ENCODE measurements at places on chromosomes 1 and 21.

DNA sequence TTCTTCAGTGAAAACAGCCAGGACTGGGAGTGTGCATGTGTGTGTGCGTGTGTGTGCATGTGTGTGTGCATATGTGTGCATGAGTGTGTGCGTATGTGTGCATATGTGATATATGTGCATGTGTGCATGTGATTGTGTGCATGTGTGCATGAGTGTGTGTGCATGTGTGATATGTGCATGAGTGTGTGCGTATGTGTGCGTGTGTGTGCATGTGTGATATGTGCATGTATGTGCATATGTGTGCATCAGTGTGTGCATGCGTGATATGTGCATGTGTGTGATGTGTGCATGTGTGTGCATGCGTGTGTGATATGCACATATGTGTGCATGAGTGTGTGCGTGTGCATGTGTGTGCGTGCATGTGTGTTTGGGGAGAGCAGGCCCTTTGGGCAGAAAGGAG is 89.8 kb downstream of the ITPKB start:
- no peak for DNase-seq

DNA sequence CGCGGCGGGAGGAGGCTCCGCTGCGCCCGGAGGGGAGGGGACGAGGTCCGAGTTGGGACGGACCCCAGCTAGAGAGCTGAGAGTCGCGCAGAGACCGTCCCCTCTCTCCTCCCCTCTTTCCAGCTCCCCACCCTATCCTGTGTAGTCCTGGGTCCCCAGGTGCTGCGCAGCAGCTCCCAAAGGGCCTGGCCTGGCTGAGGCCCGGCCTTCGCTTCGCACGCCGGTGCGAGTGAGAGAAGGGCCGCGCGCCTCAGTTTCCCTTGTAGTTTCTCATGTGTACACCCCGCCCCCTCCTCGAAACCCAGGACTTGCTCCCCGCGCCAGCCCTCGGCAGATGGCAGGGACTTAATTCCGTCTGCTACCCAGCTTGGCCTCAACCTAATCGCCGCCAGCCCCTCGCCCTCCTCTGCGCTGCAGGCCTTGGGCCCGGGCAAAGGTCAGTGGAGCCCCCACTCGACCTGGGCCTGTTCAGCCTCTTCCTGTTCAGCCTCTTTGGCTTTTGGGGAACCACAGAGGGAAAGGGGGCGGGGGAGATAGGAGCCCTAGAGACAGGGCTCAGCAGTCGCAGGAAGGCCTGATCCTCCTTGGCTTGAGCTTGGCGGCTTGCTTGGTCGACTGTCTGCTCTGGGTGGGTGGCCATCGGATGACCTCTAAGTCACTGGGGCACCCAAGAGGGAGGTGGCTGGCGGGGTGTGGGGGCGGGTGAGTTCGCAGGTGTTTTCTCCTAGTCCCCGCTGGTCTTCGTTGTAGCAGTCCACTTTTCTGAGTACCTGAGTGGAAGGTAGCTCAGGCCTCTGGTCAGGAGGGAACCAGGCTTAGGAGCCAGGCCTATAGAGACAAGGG is 1.0 kb downstream of the ZNF687 start:
- DNase-seq, result peak; percentile 34

DNA sequence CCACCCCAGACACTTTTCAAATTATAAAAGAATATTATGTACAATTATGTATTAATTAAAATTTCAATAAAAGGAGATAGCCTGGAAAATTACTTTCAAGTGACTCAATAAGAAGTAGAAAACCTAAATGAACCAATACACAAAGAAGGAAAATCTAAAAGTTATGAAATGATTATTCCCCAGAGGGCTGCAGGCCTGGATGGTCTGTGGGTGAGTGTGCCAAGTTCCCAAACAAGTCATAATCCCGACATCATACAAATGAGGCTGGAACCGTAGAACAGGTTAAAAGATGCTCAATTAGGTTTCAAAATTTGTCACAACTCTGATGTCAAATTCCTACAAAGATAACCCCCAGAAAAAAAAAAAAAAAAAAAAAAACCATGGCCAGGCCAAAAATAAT is 12.7 kb downstream of the SPATC1L start:
- no peak for DNase-seq

DNA sequence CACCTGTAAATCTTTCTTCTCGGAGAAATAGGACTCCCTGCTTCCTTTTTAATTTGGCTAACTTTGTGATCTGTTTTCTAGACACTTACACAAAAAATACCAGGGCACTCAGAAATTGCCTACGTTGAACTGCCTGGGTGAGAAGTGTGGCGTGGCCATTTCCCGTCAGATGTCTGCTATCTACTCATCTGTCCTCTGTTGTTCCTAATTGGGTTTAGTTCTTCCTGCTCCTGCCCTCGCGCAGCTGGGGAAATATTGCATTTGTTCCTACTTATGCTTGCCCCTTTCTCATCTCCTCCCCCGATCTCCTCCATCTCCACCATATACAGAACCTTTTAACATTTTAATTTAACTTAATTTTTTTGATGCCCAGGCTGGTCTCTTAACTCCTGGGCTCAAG is 55.1 kb downstream of the CD58 start:
- DNase-seq, result no peak

Data from stimulated activated naive B cell treated with anti-CD40 and anti-IgM and Interleukin-4, amounts not matched to agents 10 μg/mL and 1 μg/mL and 100 μg/mL, for 72 hours (primary cell).